ENCODE measurements at places on chromosomes 1 and 21. TPM values are rescaled to one million over a fixed set of nuclear protein-coding genes. Genes with fewer than 3 reads are reported as not detected.
A peak's percentile ranks its signal among the peaks of the same experiment; 100 is the strongest.

DNA sequence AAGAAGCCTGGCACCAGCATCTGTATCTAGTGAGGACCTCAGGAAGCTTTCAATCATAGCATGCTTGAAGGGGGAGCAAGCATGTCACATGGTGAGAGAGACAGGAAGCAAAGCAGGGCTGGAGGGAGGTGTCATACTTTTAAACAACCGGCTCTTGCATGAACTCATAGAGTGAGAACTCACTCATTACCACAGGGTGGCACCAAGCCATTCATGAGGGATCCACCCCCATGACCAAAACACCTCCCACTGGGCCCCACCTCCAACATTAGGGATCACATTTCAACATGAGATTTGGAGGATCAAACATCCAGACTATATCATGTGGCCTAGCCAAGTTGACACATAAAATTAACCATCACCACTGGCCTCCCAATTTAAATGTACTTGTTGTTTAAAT lies 125.1 kb upstream of the KCND3 start:
- DNase-seq: no peak

GRCh38 chr1:26915204-26915842 lies 1.5 kb upstream of the NR0B2 start:
- no peak for DNase-seq

- peak; percentile 91 for DNase-seq
Observed at GRCh38 chr1:161962091-161962887, 61.4 kb downstream of the OLFML2B start.

DNA sequence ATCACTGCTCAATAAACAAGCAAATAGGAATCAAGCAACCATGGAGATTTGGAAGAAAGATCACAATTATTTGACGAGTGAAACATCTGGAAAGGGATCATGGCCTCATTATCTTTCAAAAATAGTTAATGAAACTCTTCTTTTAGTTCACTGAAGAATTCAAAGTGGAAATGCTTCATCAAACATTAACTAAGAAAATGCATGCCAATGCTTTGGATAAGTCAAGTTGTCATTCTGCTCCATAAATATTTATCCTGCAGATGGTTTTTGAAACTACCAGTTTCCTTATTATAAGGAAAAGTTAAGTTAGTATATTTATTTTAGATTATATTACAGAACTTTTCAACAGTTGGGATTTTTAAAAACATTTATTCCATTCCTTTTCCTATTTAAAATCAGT lies 206.5 kb upstream of the ADGRL2 start:
- DNase-seq: no peak

GRCh38 chr1:223207293-223208066 lies 64.4 kb upstream of the TLR5 start:
- DNase-seq: peak; percentile 97

DNA sequence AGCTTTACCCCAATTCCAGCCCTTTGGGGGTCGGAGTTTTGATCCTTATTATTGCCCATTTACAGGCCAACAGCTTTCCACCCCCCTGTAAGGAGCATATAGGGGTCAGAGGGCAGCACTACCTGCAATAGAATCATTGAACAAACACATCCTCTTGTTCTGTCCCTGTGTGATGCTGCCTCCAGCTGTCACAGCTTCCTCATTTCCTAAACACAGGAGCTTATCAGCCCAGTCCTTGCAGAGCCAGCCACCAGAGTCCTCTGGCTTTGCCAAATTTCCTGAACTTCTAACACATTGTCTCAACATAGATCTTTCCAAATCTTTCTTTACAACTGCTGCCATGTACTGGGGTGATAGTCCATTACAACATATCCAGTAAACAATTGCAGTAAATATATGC lies 32.8 kb upstream of the PTBP2 start:
- DNase-seq: no peak

- DNase-seq: no peak
Observed at GRCh38 chr21:38265166-38265565, 8.4 kb downstream of the KCNJ15 start.

DNA sequence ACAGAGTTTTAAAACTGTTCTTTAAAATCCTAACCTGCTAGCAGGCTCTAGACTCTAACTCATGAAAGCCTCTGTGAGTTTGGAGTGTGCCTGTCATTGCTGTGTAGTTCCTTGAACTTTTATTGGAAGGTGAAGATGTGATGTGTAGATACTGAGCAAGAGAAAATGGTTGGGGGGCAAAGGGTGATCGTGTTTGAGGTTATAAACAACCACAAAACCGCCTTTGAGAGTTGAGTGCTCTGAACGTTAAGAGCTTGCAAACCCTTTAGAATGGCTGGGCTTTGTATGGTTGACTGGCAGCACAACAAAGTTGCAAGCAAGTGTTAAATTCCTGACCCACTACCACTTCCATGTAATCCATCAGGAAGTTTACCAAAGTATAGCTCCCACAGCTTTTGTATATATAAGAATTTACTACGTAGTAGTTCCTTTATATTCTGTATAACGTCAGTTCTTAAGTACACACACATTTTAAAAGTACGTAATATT lies 19.6 kb downstream of the BACE2 start:
- DNase-seq: no peak

DNA sequence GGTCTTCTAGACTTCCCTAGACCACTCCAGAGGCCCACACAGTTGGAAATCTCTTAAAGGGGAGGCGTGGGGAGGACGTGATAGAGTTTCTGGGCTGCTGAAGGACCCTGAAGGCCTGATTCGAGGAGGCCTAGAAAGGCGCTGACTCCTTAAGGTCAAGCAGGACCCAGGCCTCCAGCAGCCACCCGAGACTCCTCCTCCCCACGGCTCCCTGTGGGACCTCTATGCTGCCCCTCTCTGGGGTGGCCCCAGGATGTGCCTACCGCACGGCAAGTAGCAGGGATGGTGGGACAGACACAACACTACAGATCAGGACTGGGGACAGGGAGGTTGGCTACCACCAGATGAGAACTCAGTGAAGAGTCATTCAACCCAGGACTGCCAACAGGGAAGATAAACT lies 77.5 kb downstream of the GLIS1 start:
- DNase-seq: no peak

- DNase-seq: no peak
Observed at GRCh38 chr21:16262091-16262490, 532.3 kb downstream of the USP25 start.

DNA sequence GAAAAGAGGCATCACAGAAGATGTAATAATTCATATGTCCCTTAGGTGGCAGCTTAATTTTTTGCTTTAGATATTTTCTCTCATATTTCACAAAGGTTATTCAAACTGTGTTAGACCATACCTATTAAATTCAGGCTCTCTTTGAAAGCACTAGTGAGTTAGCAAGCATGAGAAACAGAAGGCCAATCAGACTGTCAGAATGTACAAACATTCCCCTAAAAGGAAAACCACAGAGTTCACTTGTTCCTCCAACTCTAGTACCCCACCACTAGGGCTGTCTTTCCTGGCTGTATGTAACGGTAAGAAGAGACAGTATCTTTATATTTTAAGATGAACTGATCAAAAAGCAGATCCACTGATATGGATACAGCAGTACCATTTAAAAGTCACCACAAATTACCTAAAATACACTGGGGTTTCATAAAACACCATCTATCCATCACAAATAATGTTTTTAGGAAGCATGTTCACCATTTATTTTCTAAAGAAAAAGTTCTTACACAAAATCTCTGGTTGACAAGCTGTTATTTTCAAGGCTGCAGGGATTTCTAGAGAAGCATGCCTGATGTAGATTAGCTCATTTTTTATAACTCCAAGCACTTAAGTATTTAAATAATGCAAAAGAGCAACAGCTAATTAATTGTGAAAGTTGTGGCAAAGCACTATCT lies 1.8 kb downstream of the ARPC5 start:
- peak; percentile 90 for DNase-seq

- DNase-seq: no peak
Observed at GRCh38 chr1:245216366-245217115, 61.8 kb downstream of the KIF26B start.

DNA sequence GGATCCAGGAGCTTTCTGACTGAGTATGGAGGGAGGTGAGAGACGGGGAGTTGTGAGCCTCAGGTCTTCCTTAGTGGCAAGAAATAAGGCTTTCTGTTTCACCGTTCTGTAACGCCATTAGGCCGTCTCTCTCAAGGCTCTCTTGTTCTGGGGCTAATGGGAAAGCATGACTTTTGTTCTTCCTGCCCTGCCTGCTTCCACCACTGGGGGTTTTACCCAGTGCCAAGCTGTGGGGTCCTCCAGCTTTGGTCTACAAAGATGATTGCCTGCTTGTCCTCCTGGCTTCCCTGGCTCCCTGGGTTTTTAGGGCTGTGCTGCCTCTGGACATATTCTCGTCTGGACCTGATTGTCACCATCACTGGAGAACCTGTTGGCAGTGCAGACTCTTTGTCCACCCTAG lies 74.8 kb upstream of the TINAGL1 start:
- no peak for DNase-seq

- DNase-seq: no peak
Observed at GRCh38 chr1:31830511-31830910, 14.7 kb upstream of the SPOCD1 start.

- DNase-seq: no peak
Observed at GRCh38 chr1:2932671-2933350, 88.5 kb upstream of the ACTRT2 start.

- no peak for DNase-seq
Observed at GRCh38 chr1:243494741-243495431, 239.0 kb downstream of the SDCCAG8 start.

DNA sequence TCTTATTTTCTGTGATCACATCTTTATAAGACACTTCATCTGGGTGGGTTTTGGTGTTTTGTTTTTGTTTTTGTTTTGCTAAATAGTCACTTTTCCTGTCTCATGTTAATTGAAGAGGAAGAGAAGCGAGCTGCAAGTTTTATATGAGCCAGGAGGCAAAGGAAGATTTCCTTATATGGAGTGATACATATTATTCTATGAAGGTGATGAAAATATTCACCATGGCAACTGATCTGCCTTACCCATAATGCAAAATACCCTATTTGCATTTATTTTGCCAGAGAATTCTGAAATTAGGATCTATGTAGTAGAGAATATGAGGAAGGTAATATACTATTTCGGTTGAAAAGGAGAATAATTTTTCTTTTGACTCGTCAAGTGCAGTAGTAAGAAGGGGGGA lies 13.9 kb downstream of the CXADR start:
- DNase-seq: no peak

GRCh38 chr1:38344716-38345115 lies 298.1 kb upstream of the POU3F1 start:
- no peak for DNase-seq

GRCh38 chr1:232954594-232955365 lies 4.4 kb downstream of the NTPCR start:
- peak; percentile 28 for DNase-seq

DNA sequence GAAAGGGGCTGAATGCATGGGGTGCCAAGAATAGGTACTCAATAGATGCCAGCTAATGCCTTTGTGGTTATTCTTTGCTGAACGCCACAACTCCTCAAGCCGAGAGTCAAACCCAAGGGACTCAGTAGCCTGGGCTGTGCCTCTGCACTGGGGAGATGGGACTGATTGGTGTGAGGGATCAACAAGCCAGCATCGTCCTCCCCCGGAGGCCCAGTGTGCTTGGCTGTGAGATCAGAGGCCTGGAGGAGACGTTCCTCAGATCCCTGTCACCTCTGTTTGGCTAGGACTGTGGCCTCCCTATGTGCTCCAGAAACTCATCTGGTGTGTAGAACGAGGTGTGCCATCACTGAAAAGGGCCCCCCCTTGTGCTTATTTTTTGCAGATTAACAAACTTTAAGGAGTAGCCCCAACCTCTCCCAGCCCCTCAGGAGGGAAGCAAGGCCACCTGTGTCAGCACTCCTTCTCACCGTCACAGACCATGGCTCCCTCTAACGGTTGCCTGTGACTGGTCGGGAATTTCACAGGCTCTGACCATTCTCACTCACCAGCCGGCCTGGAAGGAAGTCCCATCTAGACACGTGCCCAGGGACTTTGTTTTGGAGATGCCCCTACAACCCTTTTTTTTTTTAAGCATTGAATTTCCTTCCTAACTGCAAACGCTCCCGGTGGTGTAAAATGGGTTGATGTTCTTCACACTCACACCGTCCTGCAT lies 194.0 kb upstream of the VAMP3 start:
- no peak for DNase-seq

DNA sequence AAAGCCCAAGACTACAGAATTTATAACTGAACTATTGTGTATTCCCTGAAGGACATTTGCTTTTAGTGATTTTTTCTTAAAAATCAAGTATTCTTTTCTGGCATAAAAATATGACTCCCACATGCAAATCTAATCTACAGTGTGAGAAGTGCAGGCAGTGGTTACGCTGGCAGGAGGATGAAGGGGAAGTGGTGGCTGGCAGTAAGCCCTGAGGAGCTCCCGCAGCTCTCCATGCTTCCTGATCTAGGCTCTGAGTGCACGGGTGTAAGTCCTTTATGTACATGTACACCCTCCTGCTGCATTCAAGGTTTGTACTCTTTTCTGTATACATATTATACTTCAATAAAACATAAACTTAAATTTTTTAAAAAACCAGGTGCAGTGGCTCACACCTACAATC lies 67.5 kb upstream of the PRDX6 start:
- DNase-seq: peak; percentile 88

GRCh38 chr1:202639500-202639899 lies 70.8 kb downstream of the SYT2 start:
- DNase-seq: peak; percentile 41

- DNase-seq: no peak
Observed at GRCh38 chr1:156540955-156541354, 31.4 kb downstream of the IQGAP3 start.

DNA sequence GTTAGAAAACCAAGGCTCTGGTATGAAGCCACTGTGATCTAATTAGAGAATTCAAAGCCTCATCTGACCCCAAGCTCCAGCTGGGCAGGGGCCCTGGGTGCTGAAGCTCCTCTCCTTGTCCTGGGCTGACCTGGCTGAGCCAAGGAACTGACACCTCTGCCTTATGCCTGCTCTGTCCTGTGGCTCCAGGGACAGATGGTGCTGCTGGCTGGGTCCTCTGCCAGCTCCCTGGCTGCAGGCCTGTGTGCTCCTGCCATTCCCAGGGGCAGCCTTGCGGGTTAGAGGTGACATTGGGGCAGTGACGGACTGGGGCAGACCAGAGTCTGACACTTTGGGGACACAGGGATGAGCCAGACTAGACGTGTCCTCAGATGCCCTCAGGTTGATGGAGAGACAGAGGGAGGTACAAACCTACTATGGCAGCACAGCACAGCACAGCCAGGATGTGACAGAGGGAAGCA lies 11.8 kb downstream of the ACOT11 start:
- no peak for DNase-seq

CFAP141 gene
- not detected for total RNA-seq

S100A3 gene
- 55.5 TPM for total RNA-seq

TSPEAR gene
- not detected for total RNA-seq

AMY1A gene
- not detected for total RNA-seq

FOXE3 gene
- not detected for total RNA-seq

S100A12 gene
- not detected for total RNA-seq

EDARADD gene
- total RNA-seq: not detected

MKNK1 gene
- total RNA-seq: 12.6 TPM

G0S2 gene
- total RNA-seq: 1.0 TPM

RIIAD1 gene
- not detected for total RNA-seq
